ENCODE measurements at places on chromosomes 5 and 9. TPM values are rescaled to one million over a fixed set of nuclear protein-coding genes. Genes with fewer than 3 reads are reported as not detected.

DNA sequence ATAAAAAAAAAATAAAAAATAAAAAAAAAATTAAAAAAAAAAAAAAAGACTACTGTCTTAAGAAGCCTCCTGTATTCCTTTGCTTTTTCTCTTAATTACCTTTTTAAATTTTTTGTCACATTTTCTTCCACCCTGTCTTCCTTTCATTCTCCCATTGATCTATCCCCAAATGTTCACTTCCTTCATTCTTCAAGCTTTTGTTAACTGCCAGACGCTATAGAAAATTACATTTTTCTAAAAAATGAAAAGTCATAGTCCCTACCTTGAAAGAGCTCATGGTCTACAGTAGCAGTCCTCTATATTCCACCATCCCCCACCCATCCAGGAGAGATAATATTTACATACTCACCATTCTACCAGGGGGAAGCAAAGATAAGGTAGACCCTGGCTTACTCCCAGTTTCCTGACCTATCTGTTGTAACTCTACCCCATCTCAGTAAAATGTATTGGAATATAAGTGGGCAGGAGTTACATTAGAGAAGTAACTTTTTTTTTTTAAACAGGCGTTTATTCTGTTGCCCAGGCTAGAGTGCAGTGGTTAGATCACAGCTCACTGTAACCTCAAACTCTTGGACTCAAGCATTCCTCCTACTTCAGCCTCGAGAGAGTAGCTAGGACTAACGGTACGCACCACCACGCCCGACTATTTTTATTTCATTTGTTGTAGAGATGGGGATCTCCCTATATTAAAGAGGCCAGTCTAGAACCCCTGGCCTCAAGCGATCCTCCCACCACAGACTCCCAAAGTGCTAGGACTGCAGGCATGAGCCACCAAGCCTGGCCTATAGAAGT lies 3.8 kb upstream of the PRKAA1 start:
- no peak overlapping the region for H3K27ac ChIP-seq
- H3K27me3 ChIP-seq, result no peaks in the 10 kb centered on the region
- no peaks in the 10 kb centered on the region for H3K4me1 ChIP-seq
- H3K4me3 ChIP-seq, result no peak overlapping the region
- no peaks in the 10 kb centered on the region for H3K36me3 ChIP-seq

- no peaks in the 10 kb centered on the region for H3K4me1 ChIP-seq
- H3K27me3 ChIP-seq, result no peaks in the 10 kb centered on the region
- H3K27ac ChIP-seq, result no peak overlapping the region
- DNase-seq, result no peak
- no peaks in the 10 kb centered on the region for H3K36me3 ChIP-seq
- H3K4me3 ChIP-seq, result no peak overlapping the region
Observed at GRCh38 chr5:13359344-13359743, 585.1 kb downstream of the DNAH5 start.

GRCh38 chr9:135747311-135747710 lies 45.3 kb downstream of the KCNT1 start:
- no peak overlapping the region for H3K27ac ChIP-seq
- no peaks in the 10 kb centered on the region for H3K4me1 ChIP-seq
- H3K4me3 ChIP-seq, result no peak overlapping the region
- H3K36me3 ChIP-seq, result no peaks in the 10 kb centered on the region

GRCh38 chr5:148739524-148739923 lies 85.2 kb upstream of the HTR4 start:
- H3K4me1 ChIP-seq, result peaks cover 33% of the 10 kb centered on the region
- DNase-seq, result no peak
- H3K36me3 ChIP-seq, result no peaks in the 10 kb centered on the region
- H3K27me3 ChIP-seq, result no peaks in the 10 kb centered on the region
- no peak overlapping the region for H3K27ac ChIP-seq

- H3K27ac ChIP-seq, result peak overlapping the region; percentile 81
- no peaks in the 10 kb centered on the region for H3K36me3 ChIP-seq
- H3K4me3 ChIP-seq, result peak overlapping the region; percentile 39
- no peaks in the 10 kb centered on the region for H3K4me1 ChIP-seq
Observed at GRCh38 chr5:139394123-139394653, 716 bp downstream of the PROB1 start.

GRCh38 chr9:91191411-91192380 lies 170.0 kb downstream of the AUH start:
- H3K36me3 ChIP-seq, result no peaks in the 10 kb centered on the region
- H3K27ac ChIP-seq, result peak overlapping the region; percentile 94
- H3K4me1 ChIP-seq, result peaks cover 51% of the 10 kb centered on the region
- no peak for DNase-seq
- H3K27me3 ChIP-seq, result no peaks in the 10 kb centered on the region
- H3K4me3 ChIP-seq, result no peak overlapping the region

DNA sequence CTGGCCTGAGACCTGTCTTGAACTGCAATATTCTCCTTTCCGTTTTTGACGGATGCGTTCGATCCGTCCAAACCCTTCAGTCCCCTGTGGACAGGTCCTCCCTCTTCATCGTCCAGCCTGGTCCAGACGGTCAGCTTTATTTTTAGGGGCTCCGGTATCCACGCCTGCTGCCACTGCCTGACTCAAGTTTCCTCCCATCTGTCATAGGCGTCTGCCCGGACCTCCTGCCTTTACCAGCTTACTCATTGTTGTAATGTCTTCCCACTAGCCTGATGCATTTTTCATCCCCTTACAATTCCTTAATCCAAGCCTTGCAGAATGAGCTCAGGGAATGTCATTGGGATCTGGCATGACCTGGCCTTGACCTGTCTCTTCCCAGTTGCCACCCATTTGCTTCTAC lies 145.8 kb downstream of the TENT4A start:
- H3K36me3 ChIP-seq, result no peaks in the 10 kb centered on the region
- H3K27me3 ChIP-seq, result no peaks in the 10 kb centered on the region
- H3K4me1 ChIP-seq, result no peaks in the 10 kb centered on the region

- H3K27ac ChIP-seq, result no peak overlapping the region
- H3K36me3 ChIP-seq, result no peaks in the 10 kb centered on the region
Observed at GRCh38 chr5:96629774-96630173, 32.4 kb upstream of the CAST start.

DNA sequence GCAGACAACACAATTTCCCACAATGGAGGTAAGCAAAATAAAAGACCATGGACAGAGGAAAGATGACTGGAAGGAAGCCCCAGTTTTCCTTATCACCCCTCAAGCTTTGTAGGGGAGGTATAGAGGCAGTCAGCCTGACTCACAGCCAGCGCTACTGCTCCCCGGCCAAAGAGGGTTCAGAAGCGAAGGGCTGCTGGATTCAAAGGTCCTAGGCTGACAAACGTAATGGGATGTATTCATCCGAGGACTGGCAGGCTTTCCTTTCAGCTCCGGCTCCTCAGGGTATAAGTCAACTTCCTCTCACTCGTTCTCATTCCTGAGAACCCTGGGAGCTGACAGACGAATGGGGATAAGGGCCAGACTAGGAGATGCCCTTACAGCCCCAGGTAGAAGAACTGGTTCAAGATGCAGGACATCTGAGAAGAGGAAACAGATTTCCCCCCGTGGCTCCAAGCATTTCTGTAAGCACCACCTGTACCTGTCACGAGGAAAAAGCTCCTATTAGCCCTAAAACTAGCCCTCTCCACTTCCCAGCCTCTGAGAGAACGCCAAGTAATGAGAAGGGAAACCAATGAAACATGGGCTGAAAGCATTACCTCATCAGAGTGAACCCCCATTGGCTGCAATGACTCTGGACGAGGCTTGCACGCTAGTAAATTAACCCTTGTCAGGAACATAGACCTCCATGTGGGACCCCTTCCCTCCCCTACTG lies 22.1 kb upstream of the FAM13B start:
- H3K27ac ChIP-seq, result no peak overlapping the region
- H3K4me1 ChIP-seq, result no peaks in the 10 kb centered on the region
- no peaks in the 10 kb centered on the region for H3K27me3 ChIP-seq
- no peak for DNase-seq

DNA sequence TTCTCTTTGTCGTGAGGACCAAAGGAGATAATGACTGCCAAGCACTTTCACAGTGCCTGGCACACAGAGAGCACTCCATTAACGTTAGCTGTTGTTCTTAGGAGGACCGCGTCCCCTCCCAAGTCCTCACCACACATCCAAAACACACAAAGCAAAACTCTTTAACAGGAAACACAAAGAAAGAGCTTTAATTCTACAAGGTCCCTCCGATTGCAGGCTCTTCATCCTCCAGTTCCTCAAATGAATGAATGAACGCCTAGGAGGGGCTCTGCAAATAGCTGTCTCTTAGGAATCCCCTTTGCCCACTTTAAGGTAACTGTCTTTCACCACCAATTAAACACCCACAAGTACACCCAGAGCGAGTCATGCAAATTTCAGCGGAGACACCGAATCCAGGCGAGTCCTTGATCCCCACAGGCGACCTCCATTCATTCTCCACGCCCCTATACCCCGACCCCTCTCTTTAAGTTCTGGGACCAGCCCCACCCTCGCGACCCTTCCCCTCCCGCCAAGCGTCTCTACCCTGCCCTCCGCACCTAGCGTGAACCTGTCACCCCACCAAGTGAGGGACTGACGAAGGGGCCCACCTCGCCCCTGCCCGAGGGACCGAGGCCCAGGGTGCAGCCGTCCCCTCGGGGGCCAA lies 644 bp downstream of the TSC1 start:
- no peaks in the 10 kb centered on the region for H3K36me3 ChIP-seq
- DNase-seq, result no peak
- H3K4me3 ChIP-seq, result peak overlapping the region; percentile 99
- peaks cover 23% of the 10 kb centered on the region for H3K4me1 ChIP-seq
- no peaks in the 10 kb centered on the region for H3K27me3 ChIP-seq
- H3K27ac ChIP-seq, result peak overlapping the region; percentile 94

DNA sequence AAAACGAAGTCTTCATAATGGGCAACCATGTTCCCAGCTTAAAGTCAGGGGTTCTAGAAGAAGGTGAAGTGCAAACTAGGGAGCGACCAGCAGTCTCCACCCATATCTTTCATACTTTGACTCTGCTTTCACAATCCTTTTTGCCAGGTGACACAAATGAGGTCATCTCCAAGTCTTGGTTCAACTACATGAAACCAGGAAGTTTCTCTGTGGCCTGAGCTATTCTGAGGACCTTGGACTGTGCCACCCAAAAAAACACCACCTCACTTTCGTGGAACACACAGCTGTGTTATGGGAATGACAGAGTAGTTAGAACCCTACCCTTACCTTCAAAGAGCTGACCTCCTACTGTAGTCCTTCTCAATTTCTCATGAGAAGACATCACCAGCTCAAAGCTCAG lies 309.2 kb downstream of the AGTPBP1 start:
- no peaks in the 10 kb centered on the region for H3K36me3 ChIP-seq
- peaks cover 6% of the 10 kb centered on the region for H3K4me1 ChIP-seq
- no peak for DNase-seq

- DNase-seq, result peak; percentile 62
- H3K27me3 ChIP-seq, result no peaks in the 10 kb centered on the region
- no peaks in the 10 kb centered on the region for H3K36me3 ChIP-seq
- peak overlapping the region; percentile 92 for H3K27ac ChIP-seq
Observed at GRCh38 chr5:139647506-139648204, 494 bp upstream of the CXXC5 start.

DNA sequence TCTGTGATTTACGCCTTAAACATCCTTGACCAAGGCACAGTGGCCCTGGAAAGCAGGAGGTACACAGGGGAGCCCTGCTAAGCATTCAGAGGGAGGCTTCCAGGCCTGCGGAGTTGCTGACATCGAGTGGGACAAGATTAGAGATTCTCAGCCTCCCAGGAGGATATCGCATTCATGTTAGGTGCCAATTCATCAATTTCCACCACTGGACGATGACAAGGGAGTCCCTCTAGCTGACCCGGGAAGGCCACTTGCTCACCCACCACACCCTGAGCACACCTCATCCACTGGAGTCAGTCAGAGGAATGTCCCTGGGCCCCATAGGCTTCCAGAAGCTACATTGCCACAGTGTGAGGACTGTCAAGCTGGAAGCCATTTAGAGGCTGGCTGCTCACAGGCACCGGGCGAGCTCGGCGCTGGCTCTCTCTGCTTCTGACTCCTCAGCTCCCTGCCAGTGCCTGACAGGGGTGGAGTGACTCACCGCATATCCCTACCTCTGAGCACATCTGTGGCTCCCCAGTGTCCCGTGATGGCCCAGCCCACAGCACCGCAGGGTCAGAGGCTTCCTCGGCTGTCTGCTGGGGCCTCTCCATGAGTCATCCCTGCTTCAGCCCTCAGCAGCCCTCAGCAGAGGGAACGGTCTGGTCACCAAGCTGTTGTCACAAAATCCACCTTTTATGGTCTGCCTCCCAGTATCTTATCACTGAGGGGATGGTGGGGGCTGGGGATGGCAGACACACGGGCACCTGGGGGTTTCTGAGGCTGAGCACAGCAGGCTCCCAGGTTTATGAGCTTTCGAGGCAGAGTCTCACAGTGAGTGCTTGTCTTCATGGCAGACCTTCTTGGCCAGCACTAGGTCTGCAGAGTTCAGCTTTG lies 117.5 kb downstream of the ZNF608 start:
- no peak overlapping the region for H3K27ac ChIP-seq
- no peak overlapping the region for H3K4me3 ChIP-seq
- peak; percentile 70 for DNase-seq

DNA sequence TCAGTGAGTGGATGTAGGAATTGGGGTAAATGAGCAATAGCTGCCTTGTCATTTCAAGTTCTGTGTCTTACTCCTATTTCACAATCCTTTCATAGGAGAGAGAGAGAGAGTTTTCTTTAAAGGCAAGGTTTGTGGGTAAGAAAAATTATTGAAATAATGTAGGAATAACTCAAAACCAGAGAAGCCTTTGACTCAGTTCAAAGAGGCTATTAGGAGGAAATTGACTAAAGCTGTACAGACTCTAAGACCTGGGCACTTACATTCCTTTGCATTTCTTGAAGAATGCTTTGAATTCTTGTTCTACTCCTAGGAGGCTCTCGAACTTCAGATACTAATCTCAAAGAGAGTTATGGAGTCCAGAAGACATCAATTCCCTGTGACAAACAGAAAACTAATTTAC lies 257.1 kb downstream of the FBXL7 start:
- no peak for DNase-seq
- no peaks in the 10 kb centered on the region for H3K4me1 ChIP-seq
- H3K27me3 ChIP-seq, result no peaks in the 10 kb centered on the region
- no peak overlapping the region for H3K4me3 ChIP-seq

GRCh38 chr5:10761933-10762775 lies 1.1 kb upstream of the DAP start:
- H3K27ac ChIP-seq, result peak overlapping the region; percentile 95
- H3K4me1 ChIP-seq, result peaks cover 33% of the 10 kb centered on the region
- peak; percentile 78 for DNase-seq
- peak overlapping the region; percentile 90 for H3K4me3 ChIP-seq
- no peaks in the 10 kb centered on the region for H3K36me3 ChIP-seq

GRCh38 chr9:86641970-86642369 lies 287.8 kb upstream of the TUT7 start:
- no peak overlapping the region for H3K27ac ChIP-seq
- peaks cover 14% of the 10 kb centered on the region for H3K4me1 ChIP-seq
- H3K27me3 ChIP-seq, result no peaks in the 10 kb centered on the region
- H3K36me3 ChIP-seq, result no peaks in the 10 kb centered on the region
- H3K4me3 ChIP-seq, result no peak overlapping the region

- H3K4me1 ChIP-seq, result no peaks in the 10 kb centered on the region
- no peaks in the 10 kb centered on the region for H3K36me3 ChIP-seq
- DNase-seq, result no peak
- H3K27ac ChIP-seq, result no peak overlapping the region
- H3K4me3 ChIP-seq, result no peak overlapping the region
Observed at GRCh38 chr5:109309326-109310063, 100.3 kb downstream of the PJA2 start.

The SEMA6A gene
- total RNA-seq, result 25.0 TPM

The KLHL9 gene
- 24.4 TPM for total RNA-seq

The FGD3 gene
- total RNA-seq, result 4.6 TPM

The PSIP1 gene
- 89.1 TPM for total RNA-seq

The TMEM171 gene
- total RNA-seq, result not detected

The LCP2 gene
- 17.2 TPM for total RNA-seq

The SLC4A9 gene
- not detected for total RNA-seq

The ADAMTSL2 gene
- total RNA-seq, result 4.2 TPM

The TPM2 gene
- total RNA-seq, result 6,773 TPM

The C5orf52 gene
- total RNA-seq, result not detected

The GPR151 gene
- total RNA-seq, result not detected
